Lower lobe of right lung (tissue), 2 donors: ENCODE measurements at places on chromosomes 12 and 14. TPM values are rescaled to one million over a fixed set of nuclear protein-coding genes. Genes with fewer than 3 reads are reported as not detected.

- DNase-seq: no peak
Measured at GRCh38 chr14:100523843-100524169, 63.4 kb downstream of the BEGAIN start.

DNA sequence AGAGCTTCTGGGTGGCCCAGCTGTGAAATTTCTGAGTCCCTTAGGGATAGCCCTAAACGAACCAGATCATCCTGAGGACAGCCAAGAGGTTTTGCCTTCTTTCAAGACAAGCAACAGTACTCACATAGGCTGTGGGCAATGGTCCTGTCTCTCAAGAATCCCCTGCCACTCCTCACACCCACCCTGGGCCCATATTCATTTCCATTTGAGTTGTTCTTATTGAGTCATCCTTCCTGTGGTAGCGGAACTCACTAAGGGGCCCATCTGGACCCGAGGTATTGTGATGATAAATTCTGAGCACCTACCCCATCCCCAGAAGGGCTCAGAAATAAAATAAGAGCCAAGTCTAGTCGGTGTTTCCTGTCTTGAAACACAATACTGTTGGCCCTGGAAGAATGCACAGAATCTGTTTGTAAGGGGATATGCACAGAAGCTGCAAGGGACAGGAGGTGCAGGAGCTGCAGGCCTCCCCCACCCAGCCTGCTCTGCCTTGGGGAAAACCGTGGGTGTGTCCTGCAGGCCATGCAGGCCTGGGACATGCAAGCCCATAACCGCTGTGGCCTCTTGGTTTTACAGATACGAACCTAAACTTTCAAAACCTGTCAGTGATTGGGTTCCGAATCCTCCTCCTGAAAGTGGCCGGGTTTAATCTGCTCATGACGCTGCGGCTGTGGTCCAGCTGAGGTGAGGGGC lies 38.9 kb downstream of the DAD1 start:
- no peak for DNase-seq

GRCh38 chr12:47160316-47161244 lies 80.8 kb upstream of the AMIGO2 start:
- no peak for DNase-seq

GRCh38 chr12:50633955-50634354 lies 129.2 kb downstream of the DIP2B start:
- DNase-seq: no peak

DNA sequence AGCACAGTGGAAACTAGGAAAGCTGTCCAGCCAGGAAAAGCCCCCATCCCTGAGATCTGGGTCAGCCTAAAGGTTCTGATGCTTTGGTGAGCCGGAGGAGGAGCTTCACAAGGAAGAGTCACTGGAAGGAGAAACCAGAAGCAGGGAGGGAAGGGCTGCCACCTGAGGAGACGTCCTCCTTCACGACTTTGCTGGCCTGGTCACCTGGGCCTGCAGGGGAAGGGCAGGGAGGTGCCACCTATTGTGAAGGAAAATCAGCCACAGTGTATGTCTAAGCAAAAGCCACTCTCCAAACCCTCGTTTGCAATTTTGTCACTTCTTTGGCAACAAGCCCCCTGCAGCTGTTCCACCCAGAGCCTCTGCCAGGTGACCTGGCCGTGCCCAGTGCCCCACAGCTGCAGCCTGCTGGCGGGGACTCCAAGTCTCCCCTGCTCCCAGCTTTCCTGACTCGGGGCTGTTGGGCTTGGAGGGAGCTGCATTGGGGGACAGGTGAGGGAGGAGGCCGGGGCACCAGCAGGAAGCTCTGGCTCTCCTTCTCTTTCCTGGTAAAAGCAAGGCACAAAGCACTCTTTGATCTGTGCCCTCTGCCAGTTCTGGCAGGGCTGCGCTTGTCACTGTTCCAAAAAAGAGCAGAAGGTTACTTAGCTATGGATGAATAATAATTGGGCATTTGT lies 120.9 kb upstream of the BCL2L14 start:
- no peak for DNase-seq

GRCh38 chr12:55143566-55143870 lies 17.3 kb downstream of the OR9K2 start:
- no peak for DNase-seq

DNA sequence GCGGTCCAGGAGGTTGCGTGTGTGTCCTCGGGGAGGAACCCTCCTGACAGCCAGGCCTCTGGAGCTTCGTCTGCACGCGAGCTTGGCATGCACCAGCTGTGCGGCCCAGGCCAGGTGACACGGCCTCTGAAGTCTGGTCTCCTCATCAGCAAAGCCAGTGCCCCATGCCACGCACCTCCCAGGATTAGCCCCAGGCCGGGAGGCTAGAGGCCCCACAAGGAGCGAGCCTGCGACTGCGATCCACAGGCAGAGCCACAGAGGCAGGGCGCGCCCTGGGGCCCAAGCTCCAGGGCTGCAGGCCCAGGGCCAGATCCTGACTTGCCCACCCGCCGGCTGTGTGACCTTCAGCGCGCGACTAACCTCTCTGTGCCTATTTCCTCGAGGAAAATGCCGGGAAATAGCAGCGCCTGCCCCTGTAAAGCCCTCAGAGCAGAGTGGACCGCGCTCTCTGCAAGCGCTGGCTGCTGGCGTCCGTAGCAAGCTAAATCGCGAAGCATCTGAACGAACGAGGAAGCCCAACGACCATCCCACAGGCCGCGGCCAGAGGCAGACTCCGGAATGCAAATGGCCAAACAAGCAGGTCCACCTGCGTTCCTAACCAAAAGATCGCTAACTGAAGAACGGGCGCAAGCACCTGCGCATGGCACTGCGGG lies 492 bp upstream of the BTBD6 start:
- peak; percentile 54 for DNase-seq

DNA sequence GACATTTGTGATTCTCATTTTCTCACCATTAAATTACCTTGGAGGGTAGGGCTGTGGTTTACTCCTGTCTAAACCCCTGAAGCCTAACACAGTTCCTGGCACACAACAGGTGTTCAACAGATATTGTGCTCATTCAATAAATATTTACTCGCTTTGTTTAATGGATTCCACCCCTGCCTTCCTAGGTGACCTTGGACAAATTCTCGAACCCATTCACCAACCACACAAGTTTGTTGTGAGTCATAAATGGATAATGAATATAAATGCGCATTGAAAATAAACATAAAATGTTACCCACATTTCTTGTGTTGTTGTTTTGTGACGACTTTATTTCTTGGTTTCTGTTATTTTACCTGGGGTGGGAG lies 362 bp upstream of the TSFM start:
- no peak for DNase-seq

GRCh38 chr12:104598342-104599271 lies 141.9 kb downstream of the CHST11 start:
- DNase-seq: no peak

DNA sequence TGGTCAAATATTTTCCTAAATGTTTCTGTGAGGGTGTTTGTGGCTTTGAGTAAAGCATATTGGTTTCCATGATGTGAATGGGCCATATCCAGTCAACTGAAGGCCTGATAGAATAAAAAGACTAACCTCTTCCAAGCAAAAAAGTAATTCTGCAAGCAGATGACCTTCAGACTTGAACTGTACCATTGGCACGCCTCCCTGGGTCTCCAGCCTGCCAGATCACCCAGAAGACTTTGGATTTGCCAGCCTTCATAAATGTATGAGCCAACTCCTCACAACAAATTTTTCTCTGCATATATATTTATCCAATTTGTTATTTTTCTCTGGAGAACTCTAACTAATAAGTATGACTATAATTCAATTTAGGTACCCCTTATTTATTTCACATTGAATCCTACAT lies 190.3 kb downstream of the KIF21A start:
- no peak for DNase-seq

DNA sequence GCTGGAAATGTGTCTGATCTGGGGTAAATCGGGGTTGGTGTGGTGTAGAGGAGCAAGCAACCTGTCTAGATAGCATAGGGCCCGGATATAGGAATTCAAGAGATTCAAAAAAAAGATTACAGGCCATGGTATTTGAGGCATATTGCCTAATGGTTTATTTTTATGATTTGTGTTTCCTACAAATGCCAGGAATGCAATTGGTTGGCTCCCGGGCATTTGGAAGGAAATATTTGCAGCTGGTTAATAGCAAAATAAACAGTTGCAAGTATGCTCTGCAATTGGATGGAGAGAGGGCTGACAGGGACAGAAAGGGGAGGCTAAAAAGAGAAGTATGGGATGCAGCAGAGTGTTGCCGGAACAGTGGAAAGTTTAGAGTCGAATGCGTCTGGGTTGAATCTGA lies 315.6 kb upstream of the ATP2B1 start:
- no peak for DNase-seq

GRCh38 chr12:124771462-124772288 lies 92.0 kb downstream of the SCARB1 start:
- DNase-seq: peak; percentile 89

DNA sequence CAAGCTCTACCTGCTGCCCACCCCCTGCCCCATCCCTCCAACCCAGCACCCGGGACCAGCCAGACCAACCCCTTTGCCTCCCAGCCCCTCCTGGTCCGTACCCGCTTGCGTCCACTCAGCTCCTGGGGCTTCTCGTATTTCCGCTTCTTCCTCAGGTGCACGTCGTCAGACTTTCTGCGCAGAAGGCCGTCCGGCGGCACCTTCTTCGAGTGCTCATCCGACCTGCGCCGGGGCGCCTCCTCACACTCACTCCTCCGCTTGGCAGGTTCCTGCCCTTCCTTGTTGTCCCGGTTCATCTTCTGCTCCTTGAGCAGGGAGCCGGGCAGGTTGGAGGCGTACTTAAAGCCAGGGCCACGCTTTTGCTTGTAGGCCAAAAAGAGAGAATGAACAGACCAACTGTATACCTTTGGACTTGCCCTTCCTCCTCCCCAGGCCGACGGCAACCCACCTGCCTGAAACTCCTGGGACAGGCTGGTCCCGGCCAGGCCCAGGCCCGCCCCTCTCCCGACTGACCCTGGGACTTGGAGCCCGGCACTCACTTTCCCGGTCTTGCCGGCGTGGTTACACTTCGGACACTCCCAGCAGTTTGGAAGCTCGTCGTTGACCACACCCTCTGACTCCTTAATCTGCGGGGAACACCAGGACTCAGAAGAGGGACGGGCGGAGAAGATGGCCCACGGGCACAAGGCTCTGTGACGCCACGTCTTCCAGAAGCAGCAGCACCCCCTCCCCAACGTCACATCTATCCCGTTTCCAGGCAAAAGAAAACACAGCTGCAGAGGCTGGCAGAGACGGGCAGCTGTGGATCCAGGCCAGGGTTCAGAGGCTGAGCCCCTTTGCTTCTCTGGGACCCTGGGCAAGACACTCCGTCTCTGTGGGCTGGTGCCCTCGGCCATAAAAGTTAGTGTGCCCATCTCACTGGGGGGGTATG lies 44.3 kb downstream of the RNF34 start:
- no peak for DNase-seq

DNA sequence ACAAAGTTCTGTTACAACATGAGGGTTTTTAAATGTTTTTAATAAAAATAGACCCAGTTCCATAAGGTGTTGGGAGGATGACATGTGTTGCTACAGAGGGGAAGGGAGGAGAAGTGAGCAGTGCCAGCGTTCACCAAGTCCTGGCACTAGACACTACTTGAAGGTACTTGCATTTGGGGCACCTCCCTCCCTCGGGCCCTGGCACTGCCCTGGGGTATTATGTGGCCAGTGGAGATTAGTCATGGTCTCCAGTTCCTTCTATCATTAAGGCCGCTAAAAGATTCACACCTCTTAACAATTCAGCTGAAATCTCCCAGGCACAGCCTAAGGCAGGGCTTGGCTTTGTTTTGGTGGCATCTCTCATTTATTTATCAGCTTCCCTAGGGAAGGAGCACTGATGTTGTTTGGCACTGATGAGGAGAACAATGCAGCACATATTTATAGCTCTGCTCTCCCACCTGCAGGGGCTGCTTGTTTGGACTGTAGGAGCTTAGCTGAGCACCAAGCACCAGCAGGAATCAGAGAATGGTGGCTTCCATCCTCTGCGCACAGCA lies 155.5 kb upstream of the NTF3 start:
- DNase-seq: no peak

DNA sequence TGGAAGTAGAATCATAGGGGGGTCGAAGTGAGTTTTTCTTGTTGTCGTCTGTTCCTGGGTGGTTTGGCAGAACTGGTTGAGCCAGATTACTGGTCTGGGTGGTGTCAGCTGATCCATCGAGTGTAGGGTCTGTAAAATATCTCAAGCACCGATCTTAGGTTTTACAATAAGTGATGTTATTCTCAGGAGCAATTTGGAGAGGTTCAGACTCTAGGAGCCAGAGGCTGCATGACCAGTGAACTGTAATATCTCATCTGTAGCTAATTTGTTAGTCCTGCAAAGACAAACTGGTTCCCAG lies 9.7 kb upstream of the SERPINA1 start:
- DNase-seq: no peak

- no peak for DNase-seq
Measured at GRCh38 chr12:89919241-89919906, 210.7 kb upstream of the ATP2B1 start.

- DNase-seq: no peak
Measured at GRCh38 chr14:78524766-78525165, 354.6 kb downstream of the NRXN3 start.

The EVL gene
- 226 TPM for total RNA-seq

The FBXO34 gene
- total RNA-seq: 34.7 TPM

The USP44 gene
- total RNA-seq: 17.8 TPM

The PCED1B gene
- 13.4 TPM for total RNA-seq
